Astrocyte of the spinal cord (primary cell): ENCODE measurements at places on chromosomes 6 and 20.

- DNase-seq, result peak; percentile 49
Measured at GRCh38 chr6:136226674-136227377, 23.3 kb downstream of the MTFR2 start.

DNA sequence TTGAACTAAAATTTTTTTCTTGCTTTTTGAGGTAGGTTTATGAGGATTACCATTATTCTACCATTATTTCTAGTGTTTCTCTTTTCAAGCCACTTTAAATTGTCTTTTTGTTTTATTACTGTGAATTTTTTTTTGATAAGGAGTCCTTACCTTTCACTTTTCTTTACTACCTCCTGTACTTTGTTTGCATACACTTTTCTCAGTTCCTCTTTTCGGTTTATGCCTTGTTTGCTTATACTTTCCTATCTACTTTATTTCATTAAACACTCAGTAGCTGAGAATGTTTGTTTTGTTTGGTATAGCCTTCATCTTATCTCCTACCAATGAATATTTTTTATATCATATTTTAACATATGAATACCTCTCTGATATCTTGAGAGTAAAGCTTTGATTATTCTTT is 147.9 kb downstream of the TFAP2B start:
- DNase-seq, result no peak

DNA sequence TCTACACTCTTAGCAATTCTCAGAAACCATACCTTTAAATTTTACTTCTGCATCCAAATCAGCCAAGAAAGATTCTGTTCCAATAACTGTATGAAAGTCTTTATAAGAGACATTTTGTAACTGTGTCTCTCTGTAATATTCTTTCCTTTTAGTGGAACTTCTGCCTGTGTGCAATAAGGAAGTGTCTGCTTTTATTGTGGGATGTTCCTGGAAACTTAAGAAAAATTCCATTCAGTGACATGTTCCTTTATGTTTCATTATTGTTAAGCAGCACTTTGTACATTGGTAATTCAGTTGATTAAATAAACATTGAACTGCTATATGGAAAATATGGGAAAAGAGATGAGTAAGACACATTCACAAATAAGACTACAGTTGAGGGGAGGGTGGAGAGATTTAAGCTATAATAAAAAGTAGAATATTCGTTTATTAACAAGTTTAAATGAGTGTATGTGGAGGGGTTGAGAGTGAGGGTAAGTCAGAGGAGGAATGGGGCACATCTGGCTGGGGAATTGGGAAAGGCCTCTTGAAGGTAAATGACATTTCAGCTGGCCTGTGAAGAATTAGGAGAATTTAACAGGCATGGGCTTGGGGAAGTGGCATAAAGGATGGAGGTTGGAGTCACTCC is 11.9 kb downstream of the NUS1 start:
- DNase-seq, result no peak

DNA sequence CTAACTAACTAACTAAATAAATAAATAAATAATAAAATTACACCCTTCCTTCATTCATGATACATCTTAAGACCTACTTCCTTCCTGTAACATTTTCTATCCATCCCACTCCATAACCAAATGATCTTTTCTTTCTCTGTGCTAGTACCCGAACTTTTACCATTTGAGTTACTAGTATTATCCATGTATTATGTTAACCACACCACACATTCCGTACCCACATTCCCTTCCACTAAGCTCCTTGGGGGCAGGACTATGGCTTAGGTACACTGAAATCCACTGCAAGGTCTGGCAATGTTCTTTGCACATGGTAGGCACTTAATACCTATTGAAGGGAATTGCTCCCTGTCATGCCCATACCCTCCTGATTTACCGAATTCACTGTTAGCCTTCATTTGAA is 24.9 kb downstream of the REPS1 start:
- DNase-seq, result no peak

DNA sequence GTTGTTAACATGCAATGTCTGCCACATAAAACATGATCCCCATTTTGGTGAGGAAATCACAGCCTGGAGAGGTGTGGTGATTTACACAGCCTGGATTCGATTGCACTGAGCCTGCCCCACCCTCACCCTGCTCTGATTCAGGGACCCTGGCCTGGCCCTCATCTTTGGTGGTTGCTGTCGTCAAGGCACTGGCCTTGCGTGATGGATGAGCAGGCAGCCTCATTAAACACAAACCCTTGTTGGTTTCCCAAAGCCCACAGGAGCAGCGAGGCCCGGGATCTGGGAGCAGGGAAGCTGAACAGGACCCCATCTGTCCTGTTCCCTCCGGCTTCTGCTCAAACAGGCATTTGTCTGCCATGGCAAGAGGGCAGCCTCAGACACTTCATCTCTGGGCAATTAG is 70.8 kb downstream of the CHMP4B start:
- DNase-seq, result no peak

GRCh38 chr20:20089939-20090338 is 37.6 kb downstream of the CFAP61 start:
- DNase-seq, result no peak

- DNase-seq, result no peak
Measured at GRCh38 chr20:39547546-39548408, 585.6 kb downstream of the DHX35 start.

DNA sequence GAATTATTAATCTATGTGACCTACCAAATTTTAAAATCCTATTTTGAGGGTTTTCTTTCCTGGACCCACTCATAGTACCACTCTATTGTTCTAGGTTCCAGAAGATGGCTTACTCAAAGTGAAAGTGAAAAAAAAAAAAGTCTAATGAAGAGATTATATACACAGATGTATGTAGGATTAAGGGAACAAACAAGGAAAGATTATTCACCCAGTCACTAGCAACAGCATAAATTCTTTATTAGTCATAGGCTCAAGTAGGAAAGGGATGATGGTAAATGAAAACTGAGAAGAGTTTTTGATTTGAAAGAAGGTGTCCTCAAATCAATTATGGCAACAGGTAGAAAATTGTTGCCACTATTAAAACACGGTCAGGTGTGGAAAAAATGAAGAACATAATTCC is 923.7 kb downstream of the TBC1D32 start:
- no peak for DNase-seq

- DNase-seq, result peak; percentile 81
Measured at GRCh38 chr6:19465760-19466159, 371.4 kb upstream of the ID4 start.

DNA sequence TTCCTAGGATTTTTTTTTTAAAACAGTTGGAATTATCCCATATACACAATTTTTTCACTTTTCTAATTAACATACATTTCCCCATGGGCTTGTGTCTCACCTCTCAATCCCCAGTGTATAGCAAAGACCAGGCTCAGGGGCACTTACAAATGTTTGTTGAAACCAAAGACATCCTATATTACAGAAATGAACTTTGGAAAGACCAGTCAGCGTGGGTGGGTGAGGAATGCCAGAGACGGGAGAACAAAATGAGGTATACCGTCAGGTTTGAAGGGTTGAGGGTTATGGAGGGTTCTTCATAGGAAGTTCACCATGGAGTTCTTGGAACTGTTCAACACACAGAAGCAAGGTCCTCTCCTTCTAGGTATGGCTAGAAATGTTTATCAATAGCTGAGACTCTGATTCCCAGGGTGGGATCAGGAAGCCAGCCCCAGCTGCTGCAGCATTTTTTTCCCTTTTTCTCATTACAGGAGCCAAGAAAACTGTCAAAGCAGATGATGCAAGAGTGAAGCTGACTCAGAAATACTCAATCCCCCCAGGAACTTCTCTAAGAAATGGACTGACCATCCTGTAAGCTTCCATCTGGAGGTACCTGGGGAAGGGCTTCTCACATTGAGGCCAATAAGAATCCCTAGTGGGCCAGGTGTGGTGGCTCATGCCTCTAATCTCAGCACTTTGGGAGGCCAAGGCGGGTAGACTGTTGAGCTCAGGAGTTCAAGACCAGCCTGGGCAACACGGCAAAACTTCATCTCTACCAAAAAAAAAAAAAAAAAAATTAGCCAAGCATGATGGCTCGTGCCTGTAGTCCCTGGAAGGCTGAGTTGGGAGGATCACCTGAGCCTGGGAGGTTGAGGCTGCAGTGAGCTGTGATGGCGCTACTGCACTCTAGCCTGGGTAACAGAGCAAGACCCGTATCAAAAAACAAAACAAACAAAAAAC is 15.9 kb upstream of the TBC1D20 start:
- DNase-seq, result peak; percentile 70

- no peak for DNase-seq
Measured at GRCh38 chr6:8352335-8352965, 82.9 kb downstream of the SLC35B3 start.
